ENCODE measurements at places on chromosomes 13 and 19. TPM values are rescaled to one million over a fixed set of nuclear protein-coding genes. Genes with fewer than 3 reads are reported as not detected.

GRCh38 chr19:10408511-10409283 lies 5.4 kb upstream of the CDC37 start:
- H3K27ac ChIP-seq: peak overlapping the region; percentile 4
- H3K27me3 ChIP-seq: no peaks in the 10 kb centered on the region
- H3K36me3 ChIP-seq: no peaks in the 10 kb centered on the region
- no peak for DNase-seq
- no peak overlapping the region for H3K4me3 ChIP-seq

DNA sequence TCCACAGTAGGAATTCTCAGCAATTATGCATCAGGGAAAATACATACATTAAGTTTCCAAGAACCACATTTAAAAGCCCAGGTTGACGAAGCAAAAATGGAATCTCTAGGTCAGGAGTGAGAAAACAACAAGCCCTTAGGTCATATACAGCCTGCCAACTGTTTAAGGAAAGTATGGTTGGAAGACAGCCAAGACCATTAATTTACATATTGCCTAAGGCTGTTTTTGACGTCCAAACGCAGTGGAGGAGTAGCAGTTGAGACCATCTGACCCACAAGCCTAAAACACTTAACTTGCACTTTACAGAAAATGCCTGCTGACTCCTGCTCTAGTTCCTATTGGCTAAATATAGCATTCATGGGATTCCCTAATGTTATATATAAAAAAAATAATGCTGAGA lies 299.0 kb downstream of the ITGBL1 start:
- H3K4me1 ChIP-seq: peaks cover 3% of the 10 kb centered on the region
- no peak for DNase-seq
- no peaks in the 10 kb centered on the region for H3K36me3 ChIP-seq
- H3K27me3 ChIP-seq: no peaks in the 10 kb centered on the region
- H3K27ac ChIP-seq: no peak overlapping the region
- H3K4me3 ChIP-seq: no peak overlapping the region

- DNase-seq: peak; percentile 58
- no peaks in the 10 kb centered on the region for H3K36me3 ChIP-seq
- H3K27me3 ChIP-seq: no peaks in the 10 kb centered on the region
- no peak overlapping the region for H3K4me3 ChIP-seq
- H3K4me1 ChIP-seq: peaks cover 4% of the 10 kb centered on the region
- no peak overlapping the region for H3K27ac ChIP-seq
These were observed 65.9 kb upstream of the ZNF599 start for GRCh38 chr19:34838753-34839431.

Gene ESD
- 63.3 TPM for total RNA-seq

GRCh38 chr19:50005428-50005827 lies 19.7 kb downstream of the VRK3 start:
- peaks cover 10% of the 10 kb centered on the region for H3K36me3 ChIP-seq
- DNase-seq: no peak
- H3K27me3 ChIP-seq: no peaks in the 10 kb centered on the region

Measured in liver (tissue), 10 donors.